ENCODE measurements at places on chromosomes 1 and 21.

DNA sequence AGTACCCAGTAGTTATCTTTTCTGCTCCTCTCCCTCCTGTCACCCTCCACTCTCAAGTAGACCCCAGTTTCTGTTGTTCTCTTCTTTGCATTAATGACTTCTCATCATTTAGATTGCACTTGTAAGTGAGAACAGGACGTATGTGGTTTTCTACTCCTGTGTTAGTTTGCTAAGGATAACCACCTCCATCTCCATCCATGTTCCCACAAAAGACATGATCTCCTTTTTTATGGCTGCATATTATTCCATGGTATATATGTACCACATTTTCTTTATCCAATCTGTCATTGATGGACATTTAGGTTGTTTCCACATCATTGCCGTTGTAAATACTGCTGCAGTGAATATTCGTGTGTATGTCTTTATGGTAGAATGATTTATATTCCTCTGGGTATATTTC, 1346.5 kb downstream of the MRPL39 start:
- no peak for DNase-seq

DNA sequence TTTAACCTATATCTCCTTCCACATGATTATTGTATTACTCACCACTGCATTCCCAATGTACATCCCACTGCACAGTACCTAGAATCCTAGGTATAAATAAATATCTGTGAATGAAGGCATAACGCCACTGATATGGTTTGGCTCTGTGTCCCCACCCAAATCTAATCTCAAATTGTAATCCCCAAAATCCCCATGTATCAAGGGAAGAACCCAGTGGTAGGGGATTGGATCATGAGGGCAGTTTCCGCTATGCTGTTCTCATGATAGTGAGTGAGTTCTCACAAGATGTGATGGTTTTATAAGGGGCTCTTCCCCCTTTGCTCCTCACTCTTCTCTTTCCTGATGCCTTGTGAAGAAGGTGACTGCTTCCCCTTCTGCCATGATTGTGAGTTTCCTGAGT, 599.0 kb upstream of the ADGRL2 start:
- DNase-seq, result no peak

DNA sequence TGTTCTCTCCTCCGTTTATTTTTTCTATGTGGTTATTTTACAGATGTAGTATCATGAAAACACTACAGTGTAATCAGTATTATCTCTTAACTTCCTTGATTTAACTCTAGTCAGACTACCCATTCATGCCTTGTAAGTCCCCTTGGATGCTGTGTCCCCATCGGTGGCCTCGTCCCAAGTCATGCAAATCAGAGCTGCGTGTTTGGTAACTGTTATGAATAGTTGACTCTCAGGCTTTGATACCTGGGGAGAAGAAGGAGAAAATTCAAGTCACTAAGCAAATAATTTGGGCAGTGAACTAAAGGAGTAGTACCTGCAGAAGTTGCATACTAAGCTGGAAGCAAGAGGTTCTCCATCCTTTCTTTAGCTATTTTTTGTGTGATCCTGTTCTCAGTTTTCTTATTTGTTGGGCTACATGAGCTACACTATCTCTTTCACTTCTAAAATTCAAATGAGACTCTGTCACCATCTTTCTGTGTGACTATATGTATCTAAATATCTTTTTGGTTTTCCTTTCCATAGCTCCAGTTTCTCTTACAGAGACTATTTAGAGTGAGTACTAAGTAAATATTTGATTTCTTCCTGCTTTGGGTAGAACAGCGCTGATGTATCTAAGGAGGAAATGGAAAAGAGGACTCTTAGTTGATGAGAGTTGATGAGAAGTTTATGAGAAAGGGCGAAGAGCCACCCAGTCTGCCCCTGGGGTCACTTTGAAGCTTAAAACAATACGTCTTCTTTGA, 50.9 kb downstream of the VANGL2 start:
- DNase-seq, result no peak

DNA sequence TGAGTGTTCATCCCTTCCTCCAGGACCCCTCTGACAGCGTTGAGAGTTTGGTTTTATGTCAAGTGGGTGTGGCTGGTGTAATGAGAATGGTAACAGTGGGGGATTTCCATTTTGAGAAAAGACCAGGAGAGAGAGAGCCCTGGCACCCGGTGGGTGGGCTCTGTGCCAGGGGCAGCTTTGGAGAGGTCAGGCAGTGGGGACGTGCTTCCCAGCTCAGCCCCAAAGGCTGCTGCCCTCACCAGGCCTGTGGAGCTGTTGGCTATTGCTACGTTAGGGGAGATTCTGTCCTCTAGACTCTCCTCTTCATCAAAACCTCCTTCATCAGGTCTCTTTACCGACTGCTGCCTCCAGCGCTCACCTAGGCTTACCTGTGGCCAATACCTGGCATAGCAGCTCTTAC, 176.3 kb downstream of the PTPRU start:
- no peak for DNase-seq

DNA sequence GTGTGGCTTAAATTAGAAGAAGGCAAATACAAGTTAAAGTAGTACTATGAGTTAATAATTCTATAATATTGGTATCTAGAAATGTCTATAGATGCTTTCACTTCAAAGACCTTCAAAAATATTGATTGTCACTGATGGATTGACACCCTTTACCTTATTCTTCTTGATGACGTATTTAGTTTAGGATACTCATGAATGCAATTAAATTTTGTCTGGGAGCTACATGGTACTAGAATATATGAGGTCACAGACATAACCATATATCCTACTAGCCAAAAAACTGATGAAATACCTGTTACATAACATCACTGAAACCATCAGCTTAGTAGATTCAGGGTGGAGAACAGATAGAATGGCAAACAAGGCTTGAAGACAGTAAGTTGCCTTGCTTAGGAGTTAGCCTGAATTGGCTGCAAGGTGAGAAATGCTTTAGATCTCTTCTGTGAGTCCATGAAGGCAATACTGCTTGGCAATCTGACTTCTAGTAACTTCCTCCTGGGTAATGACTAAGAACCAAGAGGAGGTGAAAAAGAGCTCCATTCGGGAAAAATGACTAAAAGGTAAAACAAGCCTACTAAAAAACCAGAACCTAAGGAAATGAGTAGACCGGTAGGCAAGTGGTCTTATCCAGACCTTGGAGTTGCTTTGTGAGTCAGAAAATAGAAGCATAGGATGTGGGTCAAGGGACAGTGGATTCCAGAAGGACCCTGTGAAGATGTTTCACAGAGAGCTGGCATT, 16.9 kb upstream of the ARHGAP29 start:
- no peak for DNase-seq

- no peak for DNase-seq
Measured at GRCh38 chr21:41363370-41364270, 1.8 kb downstream of the MX2 start.

DNA sequence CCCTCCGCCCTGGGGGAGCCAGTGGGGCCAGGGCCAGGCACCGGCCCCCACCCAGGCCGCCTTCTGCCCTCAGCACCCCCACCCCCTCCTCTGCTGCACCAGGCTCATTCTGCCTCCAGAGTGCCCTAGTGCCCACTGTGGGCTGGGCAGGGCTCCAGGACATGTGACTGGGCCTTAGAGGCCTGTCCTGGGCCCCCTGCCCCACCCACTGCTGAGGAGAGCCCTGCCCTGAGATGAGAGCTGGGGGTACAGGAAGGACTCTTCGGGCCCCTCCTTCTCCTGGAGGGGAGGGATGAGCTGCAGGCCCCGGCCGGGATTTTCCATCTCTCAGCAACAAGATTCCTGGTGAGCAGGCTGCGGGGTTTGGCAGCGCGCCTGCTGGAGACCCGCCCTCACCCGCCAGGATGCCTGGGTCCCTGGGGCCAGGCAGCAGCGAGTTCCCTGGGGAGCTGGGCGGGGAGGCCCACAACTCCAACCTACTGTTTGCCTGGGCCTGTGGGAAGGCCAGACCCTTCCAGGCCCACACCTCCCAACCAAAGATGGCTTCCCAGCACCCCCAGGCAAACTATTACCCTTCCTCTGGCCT, 14.0 kb downstream of the AHDC1 start:
- no peak for DNase-seq
